ENCODE measurements at places on chromosomes 16 and 17. TPM values are rescaled to one million over a fixed set of nuclear protein-coding genes. Genes with fewer than 3 reads are reported as not detected.

- DNase-seq = no peak
- no peaks in the 10 kb centered on the region for H3K27me3 ChIP-seq
- no peaks in the 10 kb centered on the region for H3K36me3 ChIP-seq
- no peak overlapping the region for H3K27ac ChIP-seq
- peaks cover 21% of the 10 kb centered on the region for H3K4me1 ChIP-seq
These were observed 206.7 kb downstream of the RPTOR start for GRCh38 chr17:80751070-80751945.

DNA sequence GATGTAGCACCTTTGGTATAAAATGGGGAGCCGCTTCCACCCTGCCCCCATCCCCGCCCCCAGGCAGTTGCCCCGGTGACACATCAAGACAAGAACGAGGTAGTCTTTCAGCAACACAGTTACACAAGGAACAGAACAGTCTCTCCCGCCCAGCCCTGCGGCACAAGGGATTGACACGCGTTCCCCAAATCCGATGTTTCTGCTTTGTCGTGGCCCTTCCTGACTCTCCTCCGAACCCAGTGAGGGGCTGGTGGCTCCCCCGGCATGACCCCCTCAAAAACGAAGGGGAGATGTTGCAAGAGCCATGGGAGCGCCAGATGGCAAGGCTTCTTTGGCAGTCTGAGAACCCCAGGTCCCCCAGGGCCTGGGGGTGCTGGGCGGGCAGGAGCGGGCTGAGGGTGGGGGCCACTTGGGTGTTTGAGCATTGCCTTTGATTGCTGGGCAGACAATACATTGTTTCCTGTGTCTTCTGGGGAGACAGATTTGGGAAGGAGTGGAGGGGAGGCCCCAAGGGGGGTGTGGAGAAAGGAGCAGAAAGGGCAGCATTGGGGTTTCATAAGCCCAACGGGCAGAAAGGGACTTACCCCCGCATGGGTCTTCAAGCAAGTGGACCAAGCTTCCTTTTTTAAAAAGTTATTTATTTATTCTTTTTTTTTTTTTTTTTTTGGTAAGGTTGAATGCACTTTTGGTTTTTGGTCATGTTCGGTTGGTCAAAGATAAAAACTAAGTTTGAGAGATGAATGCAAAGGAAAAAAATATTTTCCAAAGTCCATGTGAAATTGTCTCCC lies 16.6 kb downstream of the COL1A1 start:
- no peak overlapping the region for H3K27ac ChIP-seq
- H3K4me3 ChIP-seq = no peak overlapping the region

SLC35G6 gene
- total RNA-seq = not detected

FNDC8 gene
- total RNA-seq = 0.15 TPM

MT4 gene
- not detected for total RNA-seq

ZNF75A gene
- 37.9 TPM for total RNA-seq

- H3K4me3 ChIP-seq = no peak overlapping the region
- H3K4me1 ChIP-seq = no peaks in the 10 kb centered on the region
- H3K27me3 ChIP-seq = no peaks in the 10 kb centered on the region
- H3K27ac ChIP-seq = no peak overlapping the region
These were observed 36.9 kb downstream of the SLC47A1 start for GRCh38 chr17:19570544-19571062.

Data from CD8-positive, alpha-beta memory T cell (primary cell).